ENCODE measurements at places on chromosomes 6 and 20.

DNA sequence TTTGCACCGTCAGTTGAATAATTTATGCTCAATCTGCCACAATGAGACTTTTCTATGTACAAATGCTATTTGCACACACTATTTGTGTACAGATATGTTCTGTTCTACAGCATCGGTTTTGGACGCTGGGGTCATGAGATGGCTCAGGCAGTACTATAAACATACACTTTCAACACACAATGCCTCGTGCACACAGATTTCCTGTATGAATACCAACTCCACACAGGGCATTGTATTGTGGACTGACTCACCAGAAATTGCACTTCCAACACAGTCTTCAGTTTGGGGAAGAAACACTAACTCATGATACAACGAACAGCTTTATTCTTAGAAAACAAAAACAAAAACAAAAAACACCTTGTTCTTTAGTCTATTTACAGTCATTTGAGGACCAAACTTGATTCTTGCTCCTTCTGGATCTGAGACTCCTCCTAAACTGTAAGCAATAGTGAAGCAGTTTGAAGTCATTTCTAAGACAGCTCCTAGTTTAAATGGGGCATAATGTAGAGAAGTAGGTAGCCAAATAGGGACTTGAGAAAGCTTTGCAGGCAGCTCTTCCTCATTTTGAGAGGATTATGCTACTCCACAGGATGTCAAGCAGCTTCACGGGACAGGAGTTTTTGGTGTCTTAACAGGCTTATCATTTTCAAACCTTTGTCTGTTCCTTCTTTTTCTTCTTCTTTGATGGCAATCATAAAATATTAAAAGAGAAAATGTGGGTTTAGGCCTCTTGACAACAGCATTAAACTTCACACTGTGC is 33.7 kb downstream of the GJA10 start:
- peak; percentile 71 for DNase-seq

DNA sequence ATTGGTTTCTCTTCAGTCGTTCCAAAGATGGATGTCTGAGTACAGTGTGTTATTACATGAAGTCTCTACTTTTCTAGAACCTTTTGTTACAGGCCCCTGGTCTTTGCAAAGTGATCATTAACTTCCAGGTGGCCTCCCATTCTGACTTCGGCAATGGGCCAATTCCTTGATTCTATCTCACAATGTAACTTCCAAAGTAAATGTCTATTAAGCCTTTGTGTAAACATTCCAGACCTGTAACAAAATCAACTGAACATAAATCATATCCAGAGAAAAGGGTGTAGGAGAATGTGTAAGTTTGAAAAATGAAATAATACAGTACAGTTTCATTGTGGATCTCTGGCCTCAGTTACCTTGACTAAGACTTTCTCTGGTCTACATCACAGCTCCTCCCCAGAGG is 187.8 kb upstream of the JAG1 start:
- no peak for DNase-seq

DNA sequence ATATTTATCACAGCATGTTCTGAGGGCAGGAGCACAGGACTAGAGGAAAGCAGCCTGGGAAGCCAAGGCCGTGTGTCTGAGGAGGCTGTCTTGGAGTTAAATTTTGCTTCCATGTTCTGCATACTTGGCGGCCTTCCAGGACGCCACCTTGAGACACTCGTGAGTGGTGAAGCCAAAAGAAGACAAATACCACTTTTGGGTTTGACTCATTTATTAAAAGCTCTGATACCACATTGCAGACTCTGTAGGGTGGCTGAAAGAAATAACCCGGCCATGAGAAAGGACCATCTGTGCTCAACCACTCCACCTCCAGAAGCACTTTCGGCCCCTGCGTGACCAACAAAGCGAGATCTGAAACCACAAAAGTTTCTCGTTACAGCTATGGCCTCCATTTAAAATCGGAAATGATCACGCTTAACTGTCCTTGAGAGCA is 120.0 kb downstream of the TMEM242 start:
- no peak for DNase-seq

- peak; percentile 71 for DNase-seq
Measured at GRCh38 chr6:105077596-105078385, 102.0 kb downstream of the POPDC3 start.

GRCh38 chr6:12892151-12892550 is 175.6 kb downstream of the PHACTR1 start:
- no peak for DNase-seq

DNA sequence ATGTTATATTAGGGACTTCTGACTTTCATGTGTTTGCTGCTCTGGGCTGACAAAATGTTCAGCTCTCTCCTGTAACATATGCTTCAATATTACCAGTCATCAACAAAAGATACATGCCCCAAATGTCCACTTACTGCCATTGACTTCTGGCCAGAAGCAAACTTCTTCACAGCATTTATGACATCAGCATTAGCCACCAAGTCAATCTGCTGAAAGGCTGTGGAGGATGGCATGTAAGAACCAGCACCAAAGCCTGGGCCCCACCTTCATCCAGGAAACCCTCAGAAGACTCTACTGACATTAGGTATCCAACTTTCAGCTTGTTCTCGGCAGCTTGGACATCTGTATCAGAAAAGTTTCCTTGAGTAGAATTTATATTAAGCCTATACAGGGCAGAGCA is 595.5 kb downstream of the COL12A1 start:
- DNase-seq = no peak

GRCh38 chr6:150981095-150981494 is 115.6 kb downstream of the MTHFD1L start:
- no peak for DNase-seq

DNA sequence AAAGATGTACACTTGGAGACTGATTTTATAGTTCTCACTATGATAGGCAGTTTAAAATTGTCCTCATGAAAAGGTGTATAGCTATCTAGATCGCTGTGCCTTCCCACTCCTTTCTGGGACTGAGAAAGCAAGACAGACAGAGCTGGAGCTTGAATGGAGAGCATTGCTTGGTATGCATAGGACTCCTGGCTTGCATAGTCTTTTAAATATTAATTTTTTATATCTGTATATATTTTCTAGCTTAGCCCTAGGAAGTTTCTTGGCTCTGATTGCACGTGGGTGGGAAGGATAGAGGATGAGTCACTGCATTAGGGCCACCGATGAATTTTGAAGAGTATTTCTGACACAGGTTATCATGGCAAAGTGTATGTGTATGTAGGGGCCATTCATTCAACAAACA is 150.0 kb upstream of the SPACA1 start:
- peak; percentile 26 for DNase-seq

DNA sequence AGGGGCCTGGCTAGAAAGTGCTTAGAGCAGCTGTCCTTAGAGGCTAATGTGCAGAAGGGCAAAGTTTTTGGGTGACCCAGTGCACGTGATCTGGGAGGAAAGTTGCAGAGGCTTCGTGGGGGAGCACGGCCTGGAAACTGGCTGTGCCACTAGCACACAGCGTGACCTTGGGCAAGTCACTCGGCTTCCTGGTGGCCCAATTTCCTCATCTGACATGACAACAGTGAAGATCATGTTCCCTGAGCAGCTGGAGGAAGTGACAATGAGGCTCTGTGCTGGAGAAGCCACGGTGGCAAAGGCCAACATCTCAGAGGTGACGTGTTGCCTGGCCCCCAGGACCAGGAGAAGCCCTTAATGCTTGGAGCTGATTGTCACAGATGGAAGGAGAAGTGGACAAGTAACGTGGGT is 99.5 kb downstream of the FOXC1 start:
- DNase-seq = no peak

DNA sequence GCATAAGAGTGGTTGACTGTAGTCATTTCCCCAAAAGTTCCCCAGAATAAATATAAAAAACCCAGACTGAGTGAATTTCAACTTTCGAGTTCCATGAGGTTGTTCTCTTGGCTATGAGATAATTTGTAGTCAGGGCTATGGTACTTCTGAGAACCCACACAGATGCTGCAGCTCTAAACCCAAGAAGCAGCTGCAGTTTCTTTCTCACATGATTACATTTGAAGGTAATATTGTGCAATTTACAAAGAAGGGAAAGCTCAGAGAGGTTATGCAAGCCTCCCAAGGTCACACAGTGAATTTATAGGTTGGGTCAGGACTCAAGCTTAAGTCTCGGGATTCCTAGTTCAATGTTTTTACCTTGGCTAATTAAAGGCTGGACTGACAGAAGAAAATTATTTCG is 29.7 kb upstream of the CD93 start:
- DNase-seq = peak; percentile 25

GRCh38 chr6:136740050-136740974 is 52.0 kb downstream of the MAP3K5 start:
- DNase-seq = no peak

DNA sequence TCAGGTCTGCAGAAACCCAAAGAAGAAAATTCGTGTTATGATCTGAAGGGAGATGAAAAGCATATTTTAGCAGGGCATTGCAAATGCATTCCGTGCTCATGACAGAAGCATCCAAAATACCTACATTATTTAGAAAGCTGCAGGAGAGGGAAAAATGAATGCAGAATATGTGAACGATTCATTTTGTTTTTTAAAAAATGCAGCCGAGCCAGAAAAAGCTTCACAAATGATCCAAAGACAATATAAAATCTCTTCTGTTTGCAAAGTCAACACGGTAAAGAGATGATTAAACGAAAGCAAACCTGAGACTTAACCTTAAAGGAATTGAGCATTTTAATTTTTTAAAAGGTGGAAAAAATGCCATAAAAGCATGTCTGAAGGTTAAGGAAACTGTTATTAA is 136.1 kb upstream of the SULF2 start:
- no peak for DNase-seq

DNA sequence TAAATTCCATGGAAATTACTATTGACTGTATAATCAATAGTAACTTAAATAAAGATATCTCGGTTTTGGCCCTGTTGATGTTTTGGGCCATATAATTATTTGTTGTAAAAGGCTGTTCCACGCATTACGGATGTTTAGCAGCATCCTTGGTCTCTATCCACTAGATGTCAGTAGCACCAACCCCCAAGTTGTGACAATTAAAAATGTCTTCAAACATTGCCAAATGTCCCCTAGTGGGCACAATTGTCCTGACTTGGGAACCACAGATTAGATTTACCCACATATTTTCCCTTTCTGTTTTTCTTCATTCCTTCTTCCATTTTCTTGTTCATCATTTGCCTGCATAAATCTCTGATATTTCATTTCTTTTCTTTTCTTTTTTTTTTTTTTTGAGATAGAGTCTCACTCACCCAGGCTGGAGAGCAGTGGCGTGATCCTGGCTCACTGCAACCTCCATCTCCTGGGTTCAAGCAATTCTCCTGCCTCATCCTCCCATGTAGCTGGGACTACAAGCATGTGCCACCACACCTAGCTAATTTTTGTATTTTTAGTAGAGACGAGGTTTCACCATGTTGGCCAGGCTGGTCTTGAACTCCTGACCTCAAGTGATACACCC is 13.6 kb upstream of the WFDC8 start:
- DNase-seq = peak; percentile 47

DNA sequence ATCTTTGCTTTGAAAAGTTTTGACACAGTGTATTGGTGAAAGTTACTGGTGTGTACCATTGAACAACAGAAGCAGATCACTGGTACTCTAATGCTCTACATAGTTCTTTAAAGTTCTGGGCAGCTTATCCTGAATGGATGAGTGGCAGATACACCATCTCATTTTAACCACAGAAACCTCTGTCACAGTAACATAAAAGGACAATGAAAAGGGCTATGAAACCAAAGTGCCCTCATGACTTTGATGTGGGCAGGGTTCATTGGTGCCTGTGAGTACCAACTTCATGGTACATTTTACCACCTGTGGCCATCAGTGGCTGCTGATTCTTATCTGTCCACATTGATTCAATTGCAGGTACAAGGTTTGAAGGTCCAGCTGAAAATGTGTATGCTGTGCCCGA is 285.7 kb upstream of the PREP start:
- DNase-seq = no peak

GRCh38 chr20:52494244-52494643 is 302.7 kb upstream of the ZFP64 start:
- peak; percentile 93 for DNase-seq

DNA sequence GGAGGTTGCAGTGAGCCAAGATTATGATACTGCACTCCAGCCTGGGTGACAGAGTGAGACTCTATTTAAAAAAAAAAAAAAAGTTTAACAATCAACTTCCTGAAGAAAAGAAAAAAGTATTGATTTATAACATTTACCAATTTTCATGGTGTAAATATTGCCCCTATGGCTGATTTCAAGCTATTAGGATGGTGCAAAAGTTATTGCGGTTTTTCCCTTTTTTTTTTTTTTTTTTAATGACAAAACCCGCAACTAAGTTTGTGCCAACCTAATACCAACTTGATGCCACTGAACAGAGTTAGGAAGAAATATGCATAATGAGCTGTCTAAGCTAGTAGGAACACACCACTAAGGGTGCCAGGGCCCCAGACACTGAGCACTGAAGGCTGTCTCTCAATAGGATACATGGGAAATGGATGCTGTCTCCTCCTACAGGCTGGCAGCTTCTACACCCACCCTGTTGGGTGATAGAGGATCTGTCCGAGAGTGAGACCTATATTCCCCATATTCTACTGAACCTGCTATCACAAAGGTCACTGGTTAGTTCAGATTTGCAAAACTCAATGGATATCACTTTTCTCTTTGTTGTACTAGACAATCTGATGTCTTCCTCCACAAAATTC is 6.5 kb upstream of the PERP start:
- no peak for DNase-seq

DNA sequence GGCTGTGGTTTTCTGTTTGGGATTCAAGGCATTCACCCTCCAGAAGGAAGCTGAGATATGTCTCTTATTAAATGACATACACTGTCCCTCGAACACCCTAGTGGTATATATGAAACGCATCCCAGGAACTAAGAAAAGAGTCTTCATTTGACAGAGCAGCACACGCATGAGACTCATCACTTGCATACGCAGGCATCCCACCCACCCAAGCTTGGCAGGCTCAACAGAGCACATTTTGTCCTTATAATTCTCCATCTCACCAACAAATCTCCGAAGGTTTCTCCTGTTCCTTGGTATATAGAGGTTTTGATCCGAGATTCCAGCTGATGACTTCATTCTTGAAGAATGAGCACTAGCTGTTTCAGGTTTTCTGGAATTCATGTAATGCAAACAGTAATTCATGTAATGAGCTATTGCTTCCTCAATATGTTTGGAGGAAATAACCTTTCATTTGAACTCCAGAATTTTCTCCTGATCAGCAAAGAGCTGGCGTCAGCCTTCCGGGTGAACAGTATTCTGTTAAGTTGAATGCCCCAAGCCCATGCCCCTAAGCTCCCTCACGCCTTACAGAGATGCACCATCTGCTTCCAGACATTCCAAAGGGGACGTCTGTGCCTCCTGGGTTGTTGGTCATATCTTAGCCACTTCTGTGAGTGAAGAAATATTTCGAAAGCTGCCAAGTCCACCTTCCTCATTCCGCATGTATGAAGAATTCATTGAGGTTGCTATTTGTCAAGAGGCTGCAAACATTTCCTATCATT is 66.0 kb upstream of the CDH4 start:
- peak; percentile 88 for DNase-seq
